ENCODE measurements at places on chromosomes 11 and 22.

DNA sequence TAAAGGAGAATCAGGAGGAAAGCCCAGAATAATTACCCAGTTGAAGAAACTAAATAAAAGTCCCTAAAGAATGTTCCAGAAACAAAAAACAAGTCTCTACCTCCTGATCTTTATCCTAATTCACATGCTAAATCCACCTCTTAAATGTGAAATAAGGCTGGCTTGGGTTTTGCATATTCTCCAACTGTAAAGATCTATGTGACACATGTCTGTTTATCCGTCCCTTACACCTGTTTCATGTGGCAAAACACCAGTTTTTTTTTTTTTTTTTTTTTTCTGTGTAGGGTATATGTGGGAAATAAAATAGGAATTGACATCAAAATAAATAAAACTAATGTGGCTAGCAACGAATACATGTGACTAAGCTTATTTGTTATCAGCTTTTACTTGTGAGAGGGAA is 70.5 kb downstream of the NARS2 start:
- no peak for ATAC-seq

DNA sequence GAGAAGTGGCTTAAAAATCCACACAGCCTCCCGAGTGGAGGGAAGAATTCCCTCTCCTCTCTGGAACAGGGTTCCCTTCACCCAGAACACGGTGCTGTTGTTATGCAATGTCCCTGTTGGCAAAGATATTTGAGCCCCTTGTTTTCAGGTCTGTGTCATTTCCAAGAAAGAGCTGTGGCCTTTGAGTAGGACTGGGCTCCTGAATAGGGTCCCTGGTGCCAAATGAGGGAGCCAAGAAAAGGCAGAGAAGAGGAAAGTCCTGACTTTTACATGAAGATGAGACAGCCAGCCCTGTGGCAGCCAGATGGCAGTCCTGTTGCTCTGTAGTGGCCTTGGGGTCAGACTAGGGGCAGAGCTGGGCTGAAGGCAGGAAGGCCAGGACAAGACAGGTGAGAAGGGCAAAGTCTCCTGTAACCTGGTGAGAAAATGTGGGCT is 51.2 kb upstream of the ELF5 start:
- ATAC-seq, result peak; percentile 7

- no peak for ATAC-seq
Observed at GRCh38 chr11:86161837-86162236, 82.7 kb upstream of the EED start.

GRCh38 chr11:3616721-3617460 is 24.9 kb downstream of the ART5 start:
- ATAC-seq, result no peak

- ATAC-seq, result no peak
Observed at GRCh38 chr22:46830841-46831240, 68.4 kb downstream of the TBC1D22A start.

DNA sequence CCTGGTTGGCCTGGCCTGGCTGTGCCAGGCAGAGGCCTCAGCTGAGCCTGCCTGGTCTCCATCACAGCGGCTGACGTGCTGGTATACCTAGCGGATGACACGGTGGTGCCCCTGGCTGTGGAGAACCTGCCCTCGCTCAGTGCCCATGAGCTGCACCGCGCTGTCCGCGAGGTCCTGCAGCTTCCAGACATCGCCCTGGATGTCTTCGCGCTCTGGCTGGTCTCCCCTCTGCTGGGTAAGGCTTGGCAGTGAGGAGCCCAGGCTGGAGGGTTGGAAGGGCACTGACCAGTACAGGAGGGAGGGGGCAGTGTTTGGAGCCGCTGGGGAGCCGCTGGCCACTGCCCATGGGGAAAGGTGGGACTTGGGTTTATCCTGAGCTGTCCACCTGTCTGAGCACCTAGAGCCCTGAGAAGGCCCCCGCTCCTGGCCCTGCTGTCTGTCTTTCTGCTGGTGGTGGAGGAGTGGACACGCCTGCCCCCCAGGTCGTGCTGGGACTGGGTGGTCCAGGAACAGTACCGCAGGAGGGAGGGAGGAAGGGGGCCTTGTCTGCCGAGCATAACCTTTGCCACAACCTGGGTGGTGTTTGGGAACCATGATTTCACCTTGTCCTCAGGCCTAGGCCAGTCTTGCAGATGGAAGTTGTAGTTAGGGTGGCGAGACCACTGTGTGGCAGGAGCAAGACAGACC is 3.0 kb downstream of the FRMD8 start:
- ATAC-seq, result no peak

DNA sequence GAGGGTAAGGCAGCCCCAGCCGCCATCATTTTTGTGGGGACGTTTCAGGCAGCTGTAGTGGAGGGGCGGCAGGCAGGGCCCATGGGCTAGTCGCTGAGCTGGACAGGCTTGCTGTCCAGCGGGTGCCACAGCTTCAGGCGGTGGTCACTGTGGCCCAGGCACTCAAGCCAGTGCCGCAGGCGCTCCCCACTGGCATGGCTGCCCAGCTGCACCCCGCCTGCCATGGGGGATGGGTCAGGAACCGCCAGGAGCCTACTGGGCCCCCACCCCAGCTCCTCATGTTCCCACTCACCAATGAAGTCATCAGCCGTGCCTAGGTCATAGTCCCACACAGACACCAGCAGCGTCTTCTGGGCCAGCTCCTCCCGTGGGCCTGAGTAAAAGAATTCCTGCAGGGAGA is 6.0 kb downstream of the NDUFV1 start:
- no peak for ATAC-seq

DNA sequence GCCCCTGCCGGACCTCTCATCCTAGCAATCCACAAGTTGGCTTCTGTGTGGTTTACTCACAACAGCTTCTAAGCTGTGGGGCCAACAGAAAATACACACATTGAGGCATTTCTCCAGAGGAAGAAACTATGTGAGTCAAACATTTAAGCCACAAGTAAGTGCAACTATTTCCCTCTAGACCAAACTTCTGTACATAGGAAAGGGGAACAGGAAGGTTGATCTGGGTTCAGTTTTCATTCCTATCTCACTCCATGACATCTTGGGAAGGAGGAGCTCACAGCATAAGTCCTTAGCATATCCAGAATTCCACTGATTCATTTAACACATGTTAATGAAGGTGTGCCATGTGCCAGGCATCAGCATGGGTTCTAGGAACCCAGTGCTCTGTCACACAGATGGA is 72.8 kb upstream of the PICALM start:
- ATAC-seq, result no peak

DNA sequence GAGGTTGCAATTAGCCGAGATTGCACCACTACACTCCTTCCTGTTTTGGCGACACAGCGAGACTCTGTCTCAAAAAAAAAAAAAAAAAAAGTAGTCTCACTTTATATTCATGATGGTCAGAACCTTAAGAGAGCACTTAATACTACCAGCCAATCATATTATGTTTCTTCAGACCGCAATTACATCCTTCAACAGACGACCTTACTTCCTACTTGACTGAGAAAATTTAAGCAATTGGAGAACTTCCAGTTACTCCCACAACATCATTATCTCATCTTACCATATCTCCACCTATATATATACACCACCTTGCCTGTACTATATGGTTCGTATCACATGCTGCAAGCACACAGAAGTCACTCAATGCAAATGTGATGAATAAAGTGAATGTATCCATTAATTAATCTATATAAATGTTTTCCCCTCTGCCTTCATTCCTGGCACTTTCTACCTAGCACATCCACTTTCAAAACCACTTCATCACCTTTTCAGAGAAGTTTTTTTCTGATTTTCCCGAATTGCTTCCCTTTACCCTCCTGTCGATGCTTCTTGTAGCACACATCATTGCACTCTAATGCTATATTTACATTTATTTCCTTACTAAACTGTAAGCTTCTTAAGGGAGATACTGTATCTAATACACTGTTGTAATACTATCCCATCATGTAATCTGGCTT is 13.8 kb downstream of the ATP5MG start:
- no peak for ATAC-seq

GRCh38 chr11:122733318-122733717 is 77.8 kb downstream of the UBASH3B start:
- no peak for ATAC-seq

DNA sequence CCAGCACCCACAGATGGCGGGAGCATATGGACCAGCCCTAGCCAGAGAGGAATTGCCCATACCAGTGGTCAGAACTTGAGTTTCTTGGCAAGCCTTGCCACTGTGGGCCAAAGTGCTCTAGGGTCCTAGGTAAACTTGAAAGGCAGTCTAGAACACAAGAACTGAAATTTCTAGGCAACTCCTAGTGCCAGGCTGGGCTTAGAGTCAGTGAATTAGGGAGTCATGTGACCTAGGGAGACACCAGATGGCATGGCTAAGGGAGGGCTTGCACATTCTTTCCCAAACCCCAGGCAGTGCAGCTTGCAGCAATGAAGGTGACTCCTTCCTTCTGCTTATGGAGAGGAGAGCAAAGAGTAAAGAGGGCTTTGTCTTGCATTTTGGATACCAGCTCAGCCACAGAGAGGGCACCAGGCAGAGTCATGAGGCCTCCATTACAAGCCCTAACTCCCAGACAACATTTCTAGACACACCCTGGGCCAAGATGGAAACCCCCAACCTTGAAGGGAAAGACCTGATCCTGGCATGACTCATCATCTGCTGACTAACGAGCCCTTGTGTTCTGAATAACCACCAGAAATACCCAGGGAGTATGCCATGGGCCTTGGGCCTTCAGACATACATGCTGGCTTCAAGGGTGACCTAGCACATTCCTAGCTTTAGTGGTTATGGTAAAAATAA is 19.2 kb upstream of the OR56A3 start:
- ATAC-seq, result peak; percentile 36

DNA sequence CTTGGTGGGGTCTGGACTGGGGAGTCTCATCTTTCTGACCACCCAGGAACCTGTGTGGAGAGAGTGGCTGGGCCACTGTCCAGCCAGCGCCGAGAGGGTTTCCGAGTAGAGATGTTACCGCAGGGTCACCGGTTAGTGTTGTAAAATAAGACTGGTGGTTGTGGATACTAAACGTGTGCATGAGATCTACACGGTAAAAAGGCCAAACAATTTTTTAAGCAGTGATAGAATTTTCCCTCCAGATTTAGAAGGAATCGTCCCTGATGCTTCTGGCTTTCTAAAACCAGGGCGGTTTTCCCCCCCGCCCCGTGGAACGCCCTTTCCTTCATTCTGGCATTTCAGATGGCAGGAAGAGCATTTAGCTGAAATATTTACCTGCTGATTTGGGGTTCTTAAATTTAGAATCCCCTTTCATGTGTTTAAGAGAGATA is 72.6 kb upstream of the PPARA start:
- no peak for ATAC-seq

GRCh38 chr11:33089776-33090175 is 50.4 kb downstream of the TCP11L1 start:
- peak; percentile 73 for ATAC-seq

DNA sequence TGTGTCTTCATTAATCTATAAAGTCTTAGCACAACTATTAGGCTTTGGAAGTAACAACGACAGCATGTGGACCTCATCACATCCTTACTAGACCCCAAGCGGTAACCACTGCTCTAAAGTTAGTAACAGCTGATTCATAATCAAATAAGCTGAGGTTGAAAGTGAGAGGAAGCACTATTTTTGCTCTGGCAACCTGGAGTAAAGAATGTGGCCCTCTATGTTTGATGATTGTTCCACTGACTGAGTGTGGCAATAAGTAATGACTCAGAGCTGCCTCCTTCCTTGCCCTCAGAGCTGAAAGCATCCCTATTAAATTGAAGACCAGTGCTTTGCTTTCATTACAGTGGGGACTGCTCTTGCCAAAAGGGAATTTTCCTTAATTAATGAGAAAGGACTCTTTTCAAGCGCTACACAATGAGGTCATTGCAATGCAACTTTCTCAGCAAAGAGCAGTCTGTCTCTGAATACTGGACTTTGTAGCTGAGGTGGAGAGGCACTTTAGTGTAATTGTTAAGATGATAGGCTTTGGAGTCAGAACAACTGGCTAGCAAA is 906.1 kb upstream of the RAG2 start:
- no peak for ATAC-seq

- no peak for ATAC-seq
Observed at GRCh38 chr11:2750682-2751522, 51.1 kb upstream of the KCNQ1OT1 start.

DNA sequence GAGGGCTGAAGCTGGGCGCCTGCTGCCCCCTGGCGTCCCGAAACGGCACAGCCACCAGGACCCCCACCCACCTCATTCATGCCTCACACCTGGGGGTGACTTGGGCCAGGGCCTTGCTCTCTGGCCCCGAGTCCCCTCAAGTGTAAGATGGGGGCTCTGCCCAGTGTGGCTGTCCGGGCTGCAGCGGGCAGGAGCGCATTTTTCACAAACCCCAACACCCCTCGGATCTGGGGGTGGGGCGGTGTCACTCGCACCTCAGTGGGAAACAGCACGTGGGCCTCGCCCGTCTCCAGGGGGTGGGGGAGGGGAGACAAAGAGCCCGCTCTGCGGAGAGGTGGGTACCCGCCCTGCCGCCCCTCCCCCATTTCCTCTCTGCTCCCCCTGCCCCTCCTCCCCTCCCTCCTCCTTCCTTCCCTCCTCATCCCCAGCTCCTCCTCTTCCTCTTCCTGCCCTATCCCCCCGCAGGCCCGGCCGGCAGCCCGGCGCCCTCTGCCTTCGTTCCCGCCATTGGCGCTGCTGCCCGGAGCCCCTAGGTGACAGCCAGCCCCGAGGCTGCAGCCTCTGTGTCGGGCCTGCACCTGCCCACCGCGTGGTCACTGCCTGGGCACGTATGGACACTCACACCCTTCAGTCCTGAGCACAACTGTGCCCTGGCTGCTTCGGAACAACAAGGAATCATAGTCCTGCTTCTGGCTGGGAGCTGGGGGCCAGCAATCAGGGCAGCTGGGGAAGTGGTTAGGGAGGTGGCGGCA is 6.8 kb upstream of the CDKN1C start:
- peak; percentile 22 for ATAC-seq

GRCh38 chr22:38631724-38632123 is 24.5 kb downstream of the FAM227A start:
- ATAC-seq, result no peak

DNA sequence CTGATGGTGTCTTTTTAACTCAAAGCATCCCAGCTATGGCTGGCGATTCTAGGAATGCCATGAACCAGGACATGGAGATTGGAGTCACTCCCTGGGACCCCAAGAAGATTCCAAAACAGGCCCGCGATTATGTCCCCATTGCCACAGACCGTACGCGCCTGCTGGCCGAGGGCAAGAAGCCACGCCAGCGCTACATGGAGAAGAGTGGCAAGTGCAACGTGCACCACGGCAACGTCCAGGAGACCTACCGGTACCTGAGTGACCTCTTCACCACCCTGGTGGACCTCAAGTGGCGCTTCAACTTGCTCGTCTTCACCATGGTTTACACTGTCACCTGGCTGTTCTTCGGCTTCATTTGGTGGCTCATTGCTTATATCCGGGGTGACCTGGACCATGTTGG is 20.1 kb downstream of the KCNJ5 start:
- ATAC-seq, result no peak

GRCh38 chr11:132961453-132961852 is 570.8 kb downstream of the OPCML start:
- ATAC-seq, result no peak

DNA sequence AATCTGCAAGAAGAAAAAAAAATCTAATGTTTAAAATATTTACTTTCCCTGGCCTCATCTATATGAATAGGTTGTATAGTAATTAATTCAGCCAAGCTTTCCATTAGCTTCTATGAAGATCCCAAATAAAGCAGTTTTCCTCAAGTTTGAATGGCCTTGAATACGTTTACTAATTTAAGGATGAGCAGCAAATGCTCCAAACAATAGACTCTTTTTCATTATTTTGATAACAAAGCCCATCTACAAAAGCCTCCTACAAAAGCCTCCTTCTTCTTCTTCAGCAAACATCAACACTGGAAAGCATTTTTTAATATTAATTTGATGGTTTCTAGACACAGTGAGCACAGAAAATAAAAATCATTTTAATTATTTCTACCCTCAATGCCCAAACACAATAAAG is 1130.3 kb upstream of the CNTN5 start:
- no peak for ATAC-seq

GRCh38 chr11:32779136-32779535 is 15.3 kb downstream of the CCDC73 start:
- ATAC-seq, result no peak

Data from esophagus mucosa (tissue), 1 donor.